ENCODE measurements at places on chromosomes 16 and 17.

DNA sequence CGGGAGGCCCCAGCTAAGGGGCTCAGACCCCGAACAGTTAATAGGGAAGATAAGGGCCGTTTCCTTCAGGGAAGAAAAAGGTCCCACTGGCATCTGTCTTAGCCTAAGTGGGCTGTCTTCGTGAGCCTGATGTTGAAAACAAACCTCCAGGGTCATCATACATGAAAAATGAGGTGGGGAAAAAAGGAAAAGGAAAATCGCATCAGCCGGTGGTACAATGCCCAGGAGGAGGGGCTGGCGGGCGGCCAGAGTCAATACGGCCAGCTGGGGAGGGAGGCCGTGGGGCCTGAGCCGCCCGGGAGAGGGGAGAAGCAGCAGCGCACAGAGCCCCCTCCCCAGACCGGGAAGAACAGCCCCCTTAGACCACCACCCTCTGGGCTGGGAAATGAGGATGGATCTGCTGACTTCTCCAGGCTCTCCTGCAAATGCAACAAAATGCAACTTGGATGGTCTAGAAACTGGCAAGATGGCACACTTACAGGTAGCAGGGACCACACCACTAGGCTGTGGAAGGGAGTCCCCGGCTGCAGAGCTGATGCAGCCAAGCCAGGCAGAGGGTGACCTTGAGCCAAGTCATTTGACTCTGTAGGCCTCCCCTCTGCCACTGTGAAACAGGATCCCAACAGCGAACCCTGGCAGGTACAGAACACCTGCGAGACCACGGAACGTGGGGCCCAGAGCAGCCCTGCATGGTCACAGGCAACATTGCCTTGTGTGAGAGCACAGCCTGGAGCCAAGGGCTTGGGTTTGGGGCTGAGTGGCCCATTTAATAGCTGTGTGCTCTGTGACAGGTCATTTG, 448.5 kb downstream of the SOX9 start:
- no peak for DNase-seq

DNA sequence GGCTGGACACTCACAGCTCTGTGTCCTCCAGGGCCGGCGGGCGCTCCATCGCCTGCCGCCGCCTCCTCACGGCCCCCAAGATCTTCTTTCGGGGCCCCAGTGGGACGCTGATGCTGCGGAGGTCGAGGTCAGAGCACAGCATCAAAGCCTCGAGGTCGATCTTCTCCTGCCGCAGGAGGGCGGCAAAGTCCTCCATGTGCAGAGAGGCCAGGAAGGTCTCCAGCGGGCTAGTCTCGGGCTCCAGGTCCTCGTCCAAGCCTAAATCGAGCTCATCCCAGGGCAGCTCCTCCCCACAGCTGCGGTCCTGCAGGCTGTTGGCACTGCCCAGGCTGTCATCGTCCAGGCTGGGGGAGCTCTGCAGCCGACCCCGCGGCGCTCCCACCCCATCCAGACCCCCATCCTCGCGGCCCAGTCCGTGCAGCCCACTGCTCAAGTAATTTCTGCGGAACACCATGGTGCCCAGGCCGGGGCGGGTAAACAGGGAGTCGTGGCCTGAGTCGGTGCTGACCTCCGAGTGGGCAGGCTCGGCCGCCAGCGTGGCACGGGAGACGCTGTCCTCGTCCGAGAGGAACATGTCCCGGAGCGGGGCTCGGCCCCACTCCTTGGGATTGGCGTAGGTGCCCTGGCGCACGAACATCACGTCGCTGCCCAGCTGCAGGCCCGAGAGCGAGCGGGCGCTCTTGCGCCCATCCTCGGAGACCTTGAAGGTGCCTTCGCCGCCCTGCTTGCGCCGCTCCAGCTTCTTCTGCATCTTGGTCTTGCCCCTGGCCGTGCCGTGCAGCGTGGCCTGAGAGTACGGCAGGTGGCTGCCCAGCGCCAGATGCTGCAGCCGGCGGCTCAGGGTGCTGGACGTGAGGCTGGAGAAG, 3.4 kb downstream of the USH1G start:
- no peak for DNase-seq

- no peak for DNase-seq
Measured at GRCh38 chr17:73553311-73553710, 90.9 kb downstream of the SDK2 start.

- no peak for DNase-seq
Measured at GRCh38 chr16:66020642-66021041, 345.8 kb upstream of the CDH5 start.

DNA sequence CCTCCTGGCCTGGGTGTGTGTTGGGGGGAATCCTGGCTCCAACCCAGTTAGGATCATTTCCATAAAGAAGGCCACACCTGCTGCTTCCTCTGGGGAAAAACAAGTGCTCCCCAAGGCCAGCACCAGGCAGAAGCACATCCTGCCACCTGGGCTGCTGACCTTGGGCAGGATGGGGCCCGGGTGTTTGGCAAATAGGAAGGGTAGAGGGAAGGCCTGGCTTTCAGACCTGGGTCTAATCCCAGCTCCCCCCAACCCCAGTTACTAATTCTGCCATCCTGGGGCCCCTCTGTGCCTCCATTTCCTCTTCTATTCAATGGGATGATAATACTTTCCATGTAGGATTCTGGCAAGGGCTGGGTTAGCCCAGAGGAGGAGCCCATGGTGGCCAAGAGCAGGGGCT, 3.0 kb upstream of the NLRC5 start:
- DNase-seq = no peak

Data from H4 (cell line).